Peyer's patch (tissue), 4 donors: ENCODE measurements at places on chromosomes 16 and 17.
A peak's percentile ranks its signal among the peaks of the same experiment; 100 is the strongest.

GRCh38 chr16:77206533-77206932 is 7.3 kb downstream of the SYCE1L start:
- no peak overlapping the region for H3K4me3 ChIP-seq
- no peaks in the 10 kb centered on the region for H3K4me1 ChIP-seq
- no peaks in the 10 kb centered on the region for H3K36me3 ChIP-seq
- H3K27me3 ChIP-seq: no peaks in the 10 kb centered on the region
- no peak overlapping the region for H3K27ac ChIP-seq

DNA sequence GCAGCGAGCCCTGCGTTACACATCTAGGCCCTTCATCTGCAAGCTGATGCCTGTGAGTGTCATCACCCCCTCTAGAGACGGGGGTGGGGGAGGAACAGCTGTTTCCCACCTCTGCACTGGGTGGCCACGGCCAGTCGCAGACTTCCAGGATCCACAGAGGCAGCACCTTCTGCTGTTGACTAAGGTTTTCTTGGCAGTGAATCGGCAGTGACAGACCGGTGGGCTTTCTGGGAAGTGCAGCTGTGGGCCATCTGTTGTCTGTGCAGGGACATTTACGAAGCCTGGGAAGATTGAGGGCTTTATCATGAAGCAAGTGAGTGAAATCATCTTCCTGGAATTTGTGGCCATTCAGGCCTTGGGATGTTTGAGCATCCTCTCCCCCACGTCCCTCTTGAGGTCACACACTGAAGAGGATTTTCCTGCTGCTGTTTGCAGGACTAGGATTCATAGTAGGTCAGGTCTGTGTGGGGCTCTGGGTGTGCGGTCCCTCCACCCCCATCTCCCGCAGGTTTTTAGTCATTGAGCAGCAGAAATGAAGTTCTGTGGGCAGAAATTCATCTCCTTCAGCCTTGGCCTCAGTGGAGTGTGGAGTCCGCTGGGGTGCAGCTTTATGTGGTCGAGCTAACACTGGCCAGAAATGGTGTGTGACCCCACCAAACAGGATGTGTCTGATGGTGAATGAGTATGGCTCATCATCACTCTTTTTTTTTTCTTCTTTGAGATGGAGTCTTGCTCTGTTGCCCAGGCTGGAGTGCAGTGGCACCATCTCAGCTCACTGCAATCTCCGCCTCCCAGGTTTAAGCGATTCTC is 12.0 kb downstream of the PGS1 start:
- peaks cover 23% of the 10 kb centered on the region for H3K4me1 ChIP-seq
- peak overlapping the region; percentile 55 for H3K27ac ChIP-seq
- H3K36me3 ChIP-seq: no peaks in the 10 kb centered on the region
- H3K27me3 ChIP-seq: no peaks in the 10 kb centered on the region

DNA sequence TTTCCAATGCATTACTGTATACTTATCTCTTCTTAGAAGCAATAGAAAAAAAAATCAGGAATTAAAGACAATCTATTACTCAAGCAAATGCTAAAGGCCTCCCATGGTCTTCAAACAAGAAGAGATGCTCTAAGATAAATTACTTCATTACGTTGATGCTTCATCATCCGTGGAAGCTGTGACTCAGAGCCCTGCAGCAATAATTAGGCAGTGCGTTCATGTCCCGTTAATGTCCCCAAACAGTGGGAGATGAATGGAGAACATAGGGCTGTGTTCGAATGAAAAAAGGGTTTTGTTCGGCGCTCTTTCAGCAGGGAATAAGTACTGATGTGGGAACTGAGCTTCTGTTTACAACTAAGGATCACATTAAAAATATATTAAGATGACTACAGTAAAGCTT is 15.9 kb upstream of the PDXDC1 start:
- H3K27me3 ChIP-seq: no peaks in the 10 kb centered on the region
- no peaks in the 10 kb centered on the region for H3K36me3 ChIP-seq
- no peaks in the 10 kb centered on the region for H3K4me1 ChIP-seq
- no peak for DNase-seq
- no peak overlapping the region for H3K27ac ChIP-seq

DNA sequence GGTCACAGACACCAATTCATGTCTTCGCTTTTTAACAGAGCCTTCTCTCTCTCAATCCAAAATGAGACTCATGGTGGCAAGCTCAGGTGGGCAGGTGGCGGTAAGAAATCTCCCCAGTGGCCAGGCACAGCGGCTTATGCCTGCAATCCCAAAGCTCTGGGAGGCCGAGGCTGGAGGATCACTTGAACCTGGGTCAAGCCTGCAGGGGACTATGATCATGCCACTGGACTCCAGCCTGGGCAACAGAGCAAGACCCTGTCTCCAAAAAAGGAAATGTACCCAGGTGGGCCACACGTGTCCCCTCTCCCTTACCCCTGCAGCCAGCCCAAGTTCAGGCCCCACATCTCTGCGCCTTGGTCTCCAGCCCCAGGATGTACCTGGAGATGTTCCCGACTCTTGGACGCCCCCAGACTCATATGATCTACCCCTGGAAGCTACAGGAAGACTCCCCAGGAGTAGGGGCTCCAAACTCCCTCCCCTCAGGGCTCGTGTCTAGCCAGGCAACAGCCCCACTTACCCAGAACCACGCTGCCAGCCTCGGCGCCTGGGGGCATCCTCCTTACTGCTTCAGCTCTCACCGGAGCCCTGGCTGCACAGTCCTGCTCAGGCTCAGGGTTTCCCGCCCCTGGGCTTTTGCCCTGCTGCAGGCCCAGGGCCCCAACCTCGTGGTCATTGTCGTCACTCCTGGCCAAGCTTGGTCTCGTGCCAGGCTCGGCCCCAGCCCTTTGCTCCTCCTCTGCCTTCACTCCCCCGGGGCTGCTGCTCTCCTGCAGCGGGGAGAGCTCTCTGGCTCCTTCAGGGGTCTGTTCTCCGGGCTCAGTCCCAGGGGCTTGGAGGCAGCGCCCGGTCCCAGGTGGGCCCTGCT is 16.2 kb downstream of the MYLK3 start:
- no peak for DNase-seq
- no peaks in the 10 kb centered on the region for H3K4me1 ChIP-seq
- no peaks in the 10 kb centered on the region for H3K36me3 ChIP-seq
- H3K27me3 ChIP-seq: no peaks in the 10 kb centered on the region

DNA sequence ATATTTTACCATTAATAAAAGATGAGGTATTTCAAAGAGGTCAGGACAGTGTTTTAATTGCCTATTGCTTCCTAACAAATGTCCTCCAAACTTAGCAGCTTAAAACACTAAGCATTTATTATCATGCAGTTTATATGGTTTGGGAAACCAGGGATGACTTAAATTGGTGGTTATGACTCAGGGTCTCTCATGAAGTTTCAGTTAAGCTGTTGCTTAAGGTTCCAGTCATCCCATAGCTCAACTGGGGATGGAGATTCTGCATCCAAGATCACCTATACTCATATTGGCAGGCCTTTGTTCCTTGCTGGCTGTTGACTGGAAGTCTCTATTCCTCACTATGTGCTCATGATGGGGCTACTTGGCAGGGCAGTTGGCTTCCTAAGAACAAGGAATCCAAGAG is 1329.9 kb upstream of the GOT2 start:
- H3K4me1 ChIP-seq: no peaks in the 10 kb centered on the region
- DNase-seq: no peak
- no peaks in the 10 kb centered on the region for H3K36me3 ChIP-seq
- no peak overlapping the region for H3K4me3 ChIP-seq

DNA sequence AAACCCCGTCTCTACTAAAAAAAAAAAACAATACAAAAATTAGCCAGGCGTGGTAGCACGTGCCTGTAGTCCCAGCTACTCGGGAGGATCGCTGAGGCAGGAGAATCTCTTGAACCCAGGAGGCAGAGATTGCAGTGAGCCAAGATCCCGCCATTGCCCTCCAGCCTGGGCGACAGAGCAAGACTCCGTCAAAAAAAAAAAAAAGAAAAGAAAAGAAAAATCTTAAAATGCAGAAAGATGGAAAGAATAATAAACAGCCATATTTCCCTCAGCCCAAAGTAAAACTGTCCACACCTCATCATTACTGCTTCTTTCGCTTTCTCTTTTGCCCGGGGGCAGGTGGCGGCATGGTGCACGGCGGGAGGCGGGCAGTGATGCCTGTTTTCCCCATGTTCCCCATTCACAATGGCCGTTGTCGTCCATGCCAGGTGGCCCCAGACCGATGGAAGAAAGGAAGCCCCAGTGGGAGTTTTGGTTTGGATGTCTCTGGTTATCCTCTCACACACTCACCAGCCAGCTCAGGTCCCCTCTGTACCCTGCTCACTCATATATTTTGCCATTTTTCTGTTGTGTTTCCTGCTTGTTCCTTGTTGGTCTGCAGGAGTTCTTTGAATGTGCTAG is 37.0 kb upstream of the PEMT start:
- no peak for DNase-seq
- H3K36me3 ChIP-seq: no peaks in the 10 kb centered on the region
- no peak overlapping the region for H3K27ac ChIP-seq
- H3K4me3 ChIP-seq: peak overlapping the region; percentile 19
- H3K4me1 ChIP-seq: no peaks in the 10 kb centered on the region
- H3K27me3 ChIP-seq: no peaks in the 10 kb centered on the region

DNA sequence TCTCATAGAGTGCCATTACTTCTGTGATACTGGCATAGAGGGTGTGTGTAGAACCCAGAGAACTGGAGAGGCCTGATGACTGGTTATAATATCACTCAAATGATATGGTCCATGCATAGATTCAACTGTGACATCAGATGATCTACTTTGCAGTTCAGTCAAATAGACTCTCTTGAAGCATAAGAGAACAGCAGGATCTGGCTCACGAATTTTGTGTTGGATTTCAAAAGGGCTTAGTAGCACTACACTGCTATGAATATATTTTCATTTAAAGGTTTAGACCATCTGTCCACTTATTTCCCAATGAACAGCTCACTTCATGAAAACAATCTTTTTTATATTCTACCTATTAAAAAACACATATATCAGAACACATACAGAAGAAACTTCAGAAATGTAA is 119.7 kb downstream of the KIF2B start:
- no peaks in the 10 kb centered on the region for H3K36me3 ChIP-seq
- H3K27me3 ChIP-seq: no peaks in the 10 kb centered on the region
- no peak overlapping the region for H3K4me3 ChIP-seq
- no peak for DNase-seq
- no peaks in the 10 kb centered on the region for H3K4me1 ChIP-seq

- no peaks in the 10 kb centered on the region for H3K36me3 ChIP-seq
- H3K4me1 ChIP-seq: no peaks in the 10 kb centered on the region
- H3K27ac ChIP-seq: no peak overlapping the region
- no peaks in the 10 kb centered on the region for H3K27me3 ChIP-seq
- no peak overlapping the region for H3K4me3 ChIP-seq
Observed at GRCh38 chr17:72338847-72339790, 218.3 kb downstream of the SOX9 start.

- no peak overlapping the region for H3K27ac ChIP-seq
- no peaks in the 10 kb centered on the region for H3K36me3 ChIP-seq
- H3K4me1 ChIP-seq: no peaks in the 10 kb centered on the region
- no peaks in the 10 kb centered on the region for H3K27me3 ChIP-seq
- no peak overlapping the region for H3K4me3 ChIP-seq
- DNase-seq: peak; percentile 60
Observed at GRCh38 chr17:73546770-73547536, 97.3 kb downstream of the SDK2 start.

DNA sequence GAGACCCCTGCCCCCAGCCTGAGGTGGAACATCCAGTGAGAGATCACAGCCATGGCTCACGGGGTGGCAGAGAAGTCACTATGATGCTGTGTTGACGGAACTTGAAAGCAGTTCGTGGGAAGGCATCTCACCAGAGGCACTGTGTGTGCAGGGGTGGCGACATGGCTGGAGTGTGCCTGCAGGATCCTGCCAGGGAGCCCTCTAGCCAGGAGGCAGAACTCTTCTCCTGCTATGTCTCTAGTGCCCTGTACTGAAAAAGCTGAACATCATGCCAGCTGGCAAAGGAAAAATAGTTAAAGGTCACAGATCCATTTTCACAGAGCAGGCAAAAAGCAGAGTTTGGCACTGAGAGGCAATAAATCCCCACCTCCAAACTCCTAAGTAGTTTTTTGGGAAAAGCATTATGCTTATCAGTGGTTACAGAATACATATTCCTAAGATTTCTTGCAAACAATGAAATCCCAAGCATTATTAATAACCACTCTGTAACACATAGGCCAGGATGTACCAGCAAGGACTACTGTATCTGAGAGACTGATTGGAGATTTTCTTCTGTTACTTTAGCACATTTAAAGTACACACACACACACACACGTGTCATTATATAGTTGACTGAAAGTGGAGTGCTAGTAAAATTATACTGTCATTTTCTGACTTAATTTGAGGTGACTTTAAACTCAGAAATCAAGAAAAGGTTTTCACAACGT is 36.8 kb downstream of the TNRC6C start:
- no peak overlapping the region for H3K4me3 ChIP-seq
- no peak overlapping the region for H3K27ac ChIP-seq
- H3K4me1 ChIP-seq: no peaks in the 10 kb centered on the region
- H3K36me3 ChIP-seq: no peaks in the 10 kb centered on the region
- DNase-seq: no peak
- H3K27me3 ChIP-seq: no peaks in the 10 kb centered on the region

- no peaks in the 10 kb centered on the region for H3K36me3 ChIP-seq
- H3K4me1 ChIP-seq: no peaks in the 10 kb centered on the region
- H3K27ac ChIP-seq: no peak overlapping the region
- H3K4me3 ChIP-seq: no peak overlapping the region
- no peak for DNase-seq
Observed at GRCh38 chr17:3998436-3998835, 34.2 kb upstream of the ATP2A3 start.

GRCh38 chr17:36932694-36933511 is 4.4 kb upstream of the LHX1 start:
- peaks cover 5% of the 10 kb centered on the region for H3K27me3 ChIP-seq
- no peak for DNase-seq
- no peak overlapping the region for H3K27ac ChIP-seq
- H3K4me3 ChIP-seq: no peak overlapping the region
- peaks cover 74% of the 10 kb centered on the region for H3K4me1 ChIP-seq
- no peaks in the 10 kb centered on the region for H3K36me3 ChIP-seq

GRCh38 chr16:21659124-21659523 is 4.6 kb upstream of the OTOA start:
- H3K4me1 ChIP-seq: no peaks in the 10 kb centered on the region
- H3K36me3 ChIP-seq: peaks cover 14% of the 10 kb centered on the region
- no peaks in the 10 kb centered on the region for H3K27me3 ChIP-seq
- H3K4me3 ChIP-seq: no peak overlapping the region
- DNase-seq: no peak
- no peak overlapping the region for H3K27ac ChIP-seq

- no peak for DNase-seq
- H3K27ac ChIP-seq: no peak overlapping the region
- no peaks in the 10 kb centered on the region for H3K4me1 ChIP-seq
- no peaks in the 10 kb centered on the region for H3K36me3 ChIP-seq
- H3K4me3 ChIP-seq: no peak overlapping the region
- H3K27me3 ChIP-seq: no peaks in the 10 kb centered on the region
Observed at GRCh38 chr17:52710363-52710901, 551.9 kb upstream of the CA10 start.

- no peaks in the 10 kb centered on the region for H3K27me3 ChIP-seq
- no peaks in the 10 kb centered on the region for H3K36me3 ChIP-seq
- H3K27ac ChIP-seq: no peak overlapping the region
- no peaks in the 10 kb centered on the region for H3K4me1 ChIP-seq
Observed at GRCh38 chr17:58384897-58385296, 32.4 kb downstream of the RNF43 start.

- no peak overlapping the region for H3K27ac ChIP-seq
- H3K27me3 ChIP-seq: no peaks in the 10 kb centered on the region
- no peak overlapping the region for H3K4me3 ChIP-seq
- DNase-seq: no peak
Observed at GRCh38 chr17:56884483-56885311, 29.2 kb downstream of the TRIM25 start.
